ENCODE measurements at places on chromosomes 1 and 21.

DNA sequence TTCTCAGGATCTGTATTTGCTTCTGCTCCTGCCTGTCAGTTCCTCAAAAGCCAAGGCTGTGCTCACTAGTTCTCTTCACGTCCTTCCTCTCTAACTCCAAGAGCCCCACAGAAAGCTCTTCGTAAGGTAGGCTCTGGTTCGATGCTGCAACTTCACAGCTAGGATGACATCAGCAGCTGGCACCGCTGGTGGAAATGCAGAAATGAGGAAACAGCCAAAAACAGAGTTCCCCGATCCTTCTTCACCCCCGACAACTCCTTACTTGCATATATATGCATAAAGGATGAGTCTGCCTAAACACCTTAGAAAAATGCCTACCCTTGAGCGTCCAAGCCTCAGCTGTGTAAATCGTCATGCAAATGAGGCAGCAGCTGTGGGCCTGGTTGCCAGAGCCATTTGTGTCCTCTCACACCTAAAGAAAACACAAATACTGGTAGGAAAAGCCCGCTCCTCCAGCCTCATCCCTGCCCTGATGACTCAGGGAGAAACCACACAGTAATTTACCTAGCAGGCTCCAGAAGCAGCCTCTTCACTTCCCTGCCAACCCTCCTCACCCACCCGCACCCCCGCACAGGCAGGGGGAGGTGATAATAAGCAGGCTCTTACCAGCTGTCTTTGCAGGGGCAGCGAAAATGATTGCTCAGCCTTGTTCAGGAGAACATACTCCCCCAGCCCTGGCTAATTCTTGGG, 28.2 kb downstream of the BATF3 start:
- peak; percentile 9 for ATAC-seq

GRCh38 chr1:65247419-65248359, 61.7 kb upstream of the DNAJC6 start:
- ATAC-seq = no peak

GRCh38 chr1:85577419-85578320, 2.9 kb upstream of the CCN1 start:
- ATAC-seq = no peak

GRCh38 chr1:78284354-78284753, 206.4 kb upstream of the PTGFR start:
- ATAC-seq = no peak

- ATAC-seq = no peak
Observed at GRCh38 chr1:230267338-230268065, 158.6 kb downstream of the PGBD5 start.

Data from activated CD4-positive, CD25-positive, alpha-beta regulatory T cell treated with anti-CD3 and anti-CD28 coated beads, Interleukin-2, amount 50 U/mL, for 24 hours (primary cell).